ENCODE measurements at places on chromosomes 11 and 22.

GRCh38 chr22:44316393-44317122 lies 3.8 kb upstream of the SHISAL1 start:
- DNase-seq = no peak

DNA sequence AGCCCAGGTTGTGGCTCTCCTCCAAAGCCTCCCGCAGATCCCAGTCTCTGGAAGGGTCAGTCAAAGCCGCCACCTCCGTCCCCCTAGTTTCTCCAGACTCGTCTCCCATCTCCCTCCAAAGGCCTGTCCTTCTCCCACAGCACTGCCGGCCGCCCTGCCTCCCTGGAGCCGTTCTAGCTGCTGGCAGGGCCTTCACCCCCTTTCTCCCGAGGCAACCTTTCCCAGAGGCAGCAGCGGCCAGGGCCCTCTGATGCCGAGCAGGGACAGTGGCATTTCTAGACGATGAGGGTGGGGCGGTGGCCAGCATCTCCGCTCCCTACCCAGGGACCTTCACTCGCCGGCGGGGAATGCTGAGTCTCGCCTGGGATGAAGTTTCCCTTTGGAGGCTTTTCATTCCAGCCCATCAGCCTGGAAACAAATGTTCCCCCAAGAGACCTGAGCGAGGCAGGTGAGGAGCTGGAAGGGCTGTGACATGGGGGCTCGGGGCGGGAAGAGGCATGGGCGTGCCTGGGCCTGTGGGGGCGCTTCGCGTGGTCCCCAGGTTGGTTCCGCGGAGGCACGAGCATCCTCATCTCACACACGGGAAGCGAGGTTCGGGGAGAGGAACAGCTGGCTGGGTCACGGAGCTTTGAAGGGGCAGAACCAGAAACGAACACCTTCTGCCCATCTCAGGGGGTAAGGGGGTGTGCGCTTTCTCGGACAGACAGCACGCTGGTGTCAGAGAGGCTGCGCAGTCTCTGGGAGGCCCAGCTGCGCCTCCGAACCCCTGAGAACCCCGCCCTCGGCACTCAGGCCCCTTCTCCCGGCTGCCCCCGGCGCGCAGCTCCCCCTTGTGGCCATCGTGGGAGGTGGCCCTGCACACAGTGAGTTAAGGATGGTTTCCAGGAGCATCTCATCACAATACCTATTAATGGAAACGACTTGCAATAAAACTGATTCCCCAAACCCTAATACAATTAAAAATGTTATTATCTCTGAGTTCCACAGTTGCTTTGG lies 18.1 kb upstream of the KLHL35 start:
- DNase-seq = no peak

GRCh38 chr11:114079511-114080065 lies 20.1 kb downstream of the ZBTB16 start:
- DNase-seq = no peak

DNA sequence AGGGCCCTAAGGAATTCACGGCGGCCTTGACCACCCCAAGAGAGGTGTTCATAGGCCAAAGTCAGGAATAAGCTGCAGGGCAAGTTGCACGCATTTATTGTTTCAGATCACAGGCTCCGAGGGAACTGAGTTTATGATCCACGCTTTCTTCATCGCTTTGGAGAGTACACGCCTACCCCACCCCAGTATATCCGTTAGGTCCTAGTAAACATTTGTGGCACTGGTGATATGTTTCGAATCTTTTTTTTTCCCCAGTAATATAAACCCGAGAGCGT lies 805 bp downstream of the GANAB start:
- DNase-seq = no peak

DNA sequence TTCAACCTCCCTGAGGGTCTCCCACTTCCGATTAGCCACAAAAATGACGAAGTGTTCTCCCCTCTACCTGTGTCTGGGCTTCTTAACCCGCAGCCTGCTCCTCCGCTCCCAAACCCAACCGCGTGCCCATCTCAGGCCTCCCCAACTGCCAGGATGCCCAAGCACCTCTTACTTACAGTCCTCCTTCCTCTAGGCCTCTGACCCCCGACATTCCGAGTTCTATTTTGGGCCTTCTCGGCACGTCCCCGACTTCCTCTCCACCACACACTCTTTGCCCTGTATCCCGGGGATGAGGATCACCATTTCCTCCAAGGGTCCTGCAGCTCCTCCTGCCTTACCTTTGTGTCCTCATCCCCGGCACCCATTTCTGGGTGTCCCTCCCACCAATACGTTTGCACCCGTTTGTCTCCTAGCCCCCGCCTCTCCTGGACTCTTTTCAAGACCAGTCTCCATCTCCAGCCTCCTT lies 388 bp upstream of the MUS81 start:
- no peak for DNase-seq

GRCh38 chr11:112255067-112255720 lies 5.5 kb downstream of the PLET1 start:
- no peak for DNase-seq

- DNase-seq = no peak
These were observed 7.9 kb downstream of the ZNRF3 start for GRCh38 chr22:28891156-28891733.

- no peak for DNase-seq
These were observed 70.2 kb upstream of the CREB3L1 start for GRCh38 chr11:46207270-46207669.

- no peak for DNase-seq
These were observed 56.1 kb downstream of the SMCO4 start for GRCh38 chr11:93487032-93487483.

- peak; percentile 9 for DNase-seq
These were observed 88.3 kb upstream of the MTMR2 start for GRCh38 chr11:96012086-96012824.
